A549 treated with dexamethasone at 1 μM for 4 hours (cell line): ENCODE measurements at places on chromosomes 16 and 17. TPM values are rescaled to one million over a fixed set of nuclear protein-coding genes. Genes with fewer than 3 reads are reported as not detected.

Gene CAMKK1
- 25.6 to 28.8 TPM (median 28.2 TPM) in 5 replicates for total RNA-seq

Gene TP53TG3C
- 0.22 to 0.50 TPM (median 0.44 TPM) in 3 of 5 replicates, not detected in the others for total RNA-seq

Gene LONP2
- 25.3 to 35.8 TPM (median 35.5 TPM) in 5 replicates for total RNA-seq

Gene STH
- not detected in 5 replicates for total RNA-seq

Gene C16orf96
- 0.04 to 0.06 TPM (median 0.06 TPM) in 5 replicates for total RNA-seq

Gene ITGB4
- total RNA-seq, result 81.3 to 148 TPM (median 126 TPM) in 5 replicates
